ENCODE measurements at places on chromosomes 1 and 21.

DNA sequence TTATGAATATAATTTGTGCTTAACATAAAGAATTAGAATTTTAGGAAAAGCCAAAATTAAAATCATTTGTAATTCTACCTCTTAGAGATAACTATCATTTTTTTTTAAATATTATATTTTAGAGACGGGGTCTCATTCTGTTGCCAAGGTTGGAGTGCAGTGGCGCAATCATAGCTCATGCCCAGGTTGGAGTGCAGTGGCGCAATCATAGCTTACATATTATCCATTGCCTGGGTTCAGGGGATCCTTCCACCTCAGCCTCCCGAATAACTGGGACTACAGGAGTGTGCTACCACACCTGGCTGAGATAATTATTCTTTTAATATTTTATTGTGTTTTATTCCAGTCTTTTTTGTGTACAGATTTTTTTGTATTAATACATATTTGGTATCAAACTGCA, 8.3 kb downstream of the RASAL2 start:
- no peak for DNase-seq

GRCh38 chr1:61282387-61282786, 200.0 kb downstream of the NFIA start:
- no peak for DNase-seq

GRCh38 chr1:40703316-40703715, 11.8 kb downstream of the NFYC start:
- peak; percentile 83 for DNase-seq

- no peak for DNase-seq
These were observed 19.9 kb upstream of the TMEM183A start for GRCh38 chr1:202987255-202987654.

DNA sequence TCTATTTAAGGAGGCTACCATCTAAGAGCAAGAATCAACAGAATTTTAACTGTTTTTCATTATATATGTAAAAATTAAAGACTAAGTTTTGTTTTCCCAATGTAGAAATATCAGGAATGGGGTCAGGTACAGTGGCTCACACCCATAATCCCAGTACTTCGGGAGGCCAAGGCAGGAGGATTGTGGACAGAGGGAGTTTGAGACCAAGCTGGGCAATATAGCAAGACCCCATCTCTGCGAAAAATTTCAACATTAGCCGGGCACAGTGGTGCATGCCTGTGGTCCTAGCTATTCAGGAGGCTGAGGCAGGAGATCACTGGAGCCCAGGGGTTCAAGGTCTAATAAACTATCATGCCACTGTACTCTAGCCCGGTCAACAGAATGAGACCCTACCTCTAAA, 5.3 kb downstream of the LRRC40 start:
- DNase-seq: no peak

GRCh38 chr1:187605736-187606135, 777.0 kb downstream of the PLA2G4A start:
- DNase-seq: no peak

- DNase-seq: no peak
These were observed 71.1 kb downstream of the IER5 start for GRCh38 chr1:181159451-181160140.

DNA sequence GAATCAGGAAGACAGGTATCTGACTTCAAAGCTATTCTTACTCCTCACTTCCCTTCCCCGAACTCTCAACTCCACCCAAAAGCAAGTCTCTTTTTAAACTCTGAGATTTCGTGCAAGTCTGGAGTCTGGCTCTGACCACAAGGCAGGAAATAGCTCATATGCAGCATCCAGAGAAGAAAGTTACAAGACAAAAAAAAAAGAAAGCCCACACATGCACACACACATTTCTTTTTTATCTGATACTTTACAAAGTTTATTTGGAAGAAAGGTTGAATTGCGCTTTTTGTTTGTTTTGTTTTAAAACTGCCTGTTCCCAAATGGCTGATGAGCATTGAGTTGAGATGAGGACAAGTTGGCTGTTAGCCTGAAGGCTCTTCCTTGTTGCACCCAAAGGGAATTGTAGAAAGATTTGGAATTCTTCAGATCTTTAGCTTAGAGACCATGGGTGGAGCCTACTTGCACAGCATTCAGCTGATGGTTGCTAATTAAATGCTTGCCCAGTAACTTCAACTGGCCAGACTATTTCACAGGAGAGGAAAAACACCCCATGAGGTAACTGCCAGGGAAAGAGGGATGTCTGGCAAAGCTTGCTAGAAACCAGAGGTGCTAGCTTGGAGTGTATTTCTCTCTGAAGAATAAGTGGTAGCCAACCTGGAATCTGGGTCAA, 490.3 kb downstream of the TTLL7 start:
- peak; percentile 91 for DNase-seq
